ENCODE measurements at places on chromosomes 1 and 21.

DNA sequence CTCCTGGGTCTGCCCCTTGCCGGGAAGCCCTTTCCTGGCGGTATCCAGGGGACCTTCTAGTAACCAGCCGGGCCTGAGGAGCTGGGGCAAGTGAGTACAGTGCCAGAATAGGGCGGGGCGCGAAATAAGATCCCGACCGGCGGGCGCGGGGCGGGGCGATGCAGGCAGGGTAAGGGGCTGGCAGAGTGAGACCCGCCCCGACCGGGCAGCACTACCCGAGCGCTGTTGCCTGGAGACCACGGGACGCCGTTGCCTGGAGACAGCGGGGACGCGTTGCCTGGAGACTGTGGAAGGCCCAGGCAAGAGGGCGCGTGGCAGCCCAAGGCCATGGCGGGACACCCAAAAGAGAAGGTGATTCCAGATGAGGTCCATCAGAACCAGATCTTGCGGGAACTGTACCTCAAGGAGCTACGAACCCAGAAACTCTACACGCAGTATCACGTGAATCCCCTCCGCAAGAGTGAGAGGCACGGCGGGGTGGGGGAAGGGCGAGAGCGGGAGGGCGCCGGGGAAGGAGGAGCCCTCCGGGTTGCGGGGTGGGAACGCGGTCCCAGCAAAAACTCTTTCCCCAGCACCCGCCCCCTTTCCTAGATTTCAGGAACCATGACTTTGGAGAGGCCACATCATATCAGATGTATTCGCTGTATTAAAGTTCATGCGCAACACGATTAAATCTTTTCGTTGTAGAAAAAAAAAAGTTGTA lies 24.3 kb downstream of the EBNA1BP2 start:
- no peak for DNase-seq

DNA sequence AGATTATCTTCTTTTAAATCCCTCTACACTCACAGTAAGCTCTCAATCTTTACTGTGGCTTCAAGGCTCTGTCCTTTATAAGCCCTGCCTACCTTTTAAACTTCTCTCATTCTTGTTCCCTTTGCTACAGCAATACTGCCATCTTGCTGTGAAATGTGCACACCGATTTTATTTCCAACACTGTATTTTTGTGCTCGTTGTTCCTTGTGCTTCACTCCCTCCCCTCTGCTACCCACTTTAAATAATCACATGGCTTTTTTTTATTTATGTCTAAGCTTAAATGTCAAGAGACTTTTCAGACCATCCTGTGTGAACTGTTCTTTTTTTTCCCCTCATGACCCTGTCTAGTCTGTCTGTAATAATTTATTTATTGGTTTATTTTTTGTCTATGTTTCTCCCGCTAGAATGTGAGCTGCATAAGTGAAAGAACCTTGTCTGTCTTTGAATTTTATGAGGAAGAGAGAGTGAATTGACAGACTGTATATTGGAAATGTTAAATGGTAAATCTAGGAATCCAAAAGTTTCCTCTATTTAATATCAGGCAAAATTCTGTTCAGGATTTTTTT lies 45.7 kb downstream of the ABCD3 start:
- DNase-seq = no peak

DNA sequence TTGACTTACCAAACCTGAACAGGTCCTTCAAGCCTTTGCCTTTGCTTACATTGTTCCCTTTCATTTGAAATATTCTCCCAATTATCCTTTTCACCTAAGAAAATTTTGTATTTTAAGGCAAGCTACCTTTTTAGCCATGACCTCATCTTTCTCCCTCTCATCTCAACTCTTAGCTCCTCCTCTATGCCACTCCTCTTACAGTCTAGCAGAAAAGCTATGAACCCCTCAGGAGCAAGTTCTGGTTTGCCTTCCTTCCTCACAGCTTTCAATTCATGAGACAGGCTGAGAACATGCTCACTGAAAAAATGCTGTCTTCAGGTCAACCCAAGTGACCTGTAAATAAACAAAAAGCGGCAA lies 8.3 kb upstream of the MUTYH start:
- no peak for DNase-seq

- no peak for DNase-seq
These were observed 130.5 kb downstream of the RWDD3 start for GRCh38 chr1:95364546-95364945.

DNA sequence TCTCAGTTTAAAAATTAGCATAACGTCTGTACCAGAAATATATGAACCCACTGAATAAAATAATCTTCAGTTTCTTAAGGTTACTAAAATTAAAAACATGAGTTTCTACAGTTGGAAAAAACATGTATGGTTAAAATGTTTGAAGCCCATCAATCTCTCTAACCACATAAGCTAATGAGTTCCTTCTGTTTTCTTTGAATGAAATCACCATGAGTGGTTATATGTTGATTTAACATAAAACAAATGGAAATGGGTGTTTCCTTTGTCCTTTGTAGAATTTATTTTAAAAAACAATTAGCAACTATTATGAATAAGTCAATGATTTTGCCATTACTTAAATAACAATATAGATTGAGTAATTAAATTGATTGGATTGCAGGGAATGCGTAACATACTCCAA lies 3.0 kb upstream of the ADGRL2 start:
- DNase-seq = no peak

- no peak for DNase-seq
These were observed 8.5 kb downstream of the GPA33 start for GRCh38 chr1:167081594-167082156.

GRCh38 chr1:203063287-203063686 lies 22.5 kb downstream of the MYOG start:
- no peak for DNase-seq

GRCh38 chr1:89837036-89837481 lies 16.2 kb downstream of the LRRC8D start:
- DNase-seq = no peak

GRCh38 chr1:9097947-9098705 lies 28.7 kb upstream of the SLC2A5 start:
- no peak for DNase-seq

DNA sequence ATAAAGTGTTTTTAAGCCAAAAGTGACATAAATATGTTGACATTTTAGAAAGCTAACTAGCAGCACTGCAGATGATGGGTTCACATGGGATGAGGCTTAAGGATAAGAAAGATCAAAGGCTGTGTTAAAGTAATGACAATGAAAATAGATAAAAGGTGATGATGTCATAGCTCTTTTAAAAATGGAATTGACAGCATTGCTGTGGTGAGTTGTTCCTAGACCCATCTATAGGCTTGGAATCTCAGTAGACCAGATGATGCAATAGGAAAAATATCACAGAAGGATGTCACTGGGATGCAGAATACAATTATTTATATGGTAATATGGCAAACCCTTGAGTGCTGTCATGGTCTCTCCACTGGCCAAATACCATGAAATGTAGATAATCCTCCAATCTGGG lies 286.0 kb downstream of the PLA2G4A start:
- no peak for DNase-seq

DNA sequence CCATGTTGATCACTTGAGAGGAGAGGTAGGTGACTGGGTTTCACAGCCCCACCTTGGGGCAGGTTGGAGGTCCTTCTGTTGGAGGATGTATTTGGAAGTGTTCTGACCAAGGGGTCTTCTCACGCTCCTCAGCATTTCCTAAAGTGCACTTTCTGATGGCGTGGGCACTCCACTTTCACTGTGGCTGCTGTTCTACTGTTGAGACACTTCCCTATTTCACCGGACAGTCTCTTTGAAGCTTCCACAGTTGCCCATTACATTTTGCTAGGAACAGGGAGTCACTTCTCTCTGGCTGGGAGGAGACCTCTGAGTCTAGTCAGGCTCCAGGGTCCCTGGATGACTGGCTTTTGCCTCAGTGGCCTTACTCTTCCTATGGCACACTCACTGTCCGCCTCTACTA lies 180.0 kb upstream of the LMO4 start:
- no peak for DNase-seq

- no peak for DNase-seq
These were observed 64.0 kb upstream of the DIP2A start for GRCh38 chr21:46394595-46395104.

DNA sequence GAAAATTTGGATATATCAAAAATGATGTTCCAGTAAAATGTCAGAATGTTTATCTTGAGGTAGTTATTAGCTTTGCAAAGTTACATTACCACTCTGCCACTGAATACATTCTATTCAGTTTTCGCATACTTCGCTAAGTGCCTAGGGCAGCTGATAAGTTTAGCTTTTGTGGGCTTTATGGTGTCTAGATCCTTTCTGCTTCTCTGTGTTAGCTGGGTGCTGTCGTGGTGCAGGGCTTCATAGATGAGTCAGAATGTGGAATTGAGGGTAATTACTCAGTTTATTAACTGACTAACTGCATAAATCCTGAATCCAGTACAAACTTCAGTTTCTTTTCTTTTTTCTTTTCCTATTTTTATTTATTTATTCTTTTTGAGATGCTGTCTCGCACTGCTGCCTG lies 21.5 kb downstream of the NCAM2 start:
- no peak for DNase-seq
